ENCODE measurements at places on chromosomes 6 and 20. TPM values are rescaled to one million over a fixed set of nuclear protein-coding genes. Genes with fewer than 3 reads are reported as not detected.

DNA sequence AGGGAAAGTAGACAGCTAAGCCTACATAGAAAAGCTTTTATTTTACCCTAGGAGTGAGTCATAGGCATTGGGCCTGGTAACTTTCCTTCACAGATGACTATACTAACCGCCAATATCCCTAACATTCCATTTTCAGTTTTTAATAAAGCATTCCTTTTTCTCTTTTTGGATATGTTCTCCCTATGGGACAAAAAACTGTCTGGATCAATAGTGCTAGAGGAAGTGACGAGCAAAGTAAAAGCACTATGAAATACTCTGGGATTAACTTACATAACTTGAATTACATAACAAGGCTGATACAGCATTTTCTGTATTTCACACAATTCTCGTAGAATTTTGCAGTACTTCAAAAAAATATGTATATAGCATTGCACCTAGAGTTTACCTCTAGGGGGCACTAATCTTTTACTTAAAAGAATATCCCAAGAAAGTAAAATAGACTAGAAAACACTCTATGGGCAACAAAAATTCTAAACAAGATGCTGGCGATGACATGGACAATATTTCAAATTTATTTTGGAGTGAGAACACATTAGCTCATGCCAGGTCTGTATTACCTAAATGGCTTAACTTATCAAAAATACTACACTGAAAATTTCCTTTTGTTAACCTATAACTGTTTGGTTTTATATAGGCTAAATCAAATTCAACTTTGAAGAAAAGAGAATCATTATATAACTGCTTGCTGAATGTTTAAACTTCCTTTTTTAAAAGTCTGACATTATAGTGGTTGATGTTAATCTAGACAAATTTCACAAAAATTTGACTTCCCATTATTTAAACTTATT lies 66.3 kb upstream of the DST start:
- H3K27me3 ChIP-seq: peaks cover 4% of the 10 kb centered on the region
- DNase-seq: no peak
- no peak overlapping the region for H3K27ac ChIP-seq
- no peaks in the 10 kb centered on the region for H3K36me3 ChIP-seq
- no peak overlapping the region for H3K4me3 ChIP-seq

- peaks cover 3% of the 10 kb centered on the region for H3K36me3 ChIP-seq
- no peaks in the 10 kb centered on the region for H3K4me1 ChIP-seq
- DNase-seq: no peak
- no peaks in the 10 kb centered on the region for H3K27me3 ChIP-seq
- no peak overlapping the region for H3K27ac ChIP-seq
Observed at GRCh38 chr6:18185624-18186023, 30.4 kb downstream of the KDM1B start.

GRCh38 chr6:95785785-95786184 lies 208.4 kb downstream of the MANEA start:
- H3K27ac ChIP-seq: no peak overlapping the region
- no peak for DNase-seq
- H3K27me3 ChIP-seq: no peaks in the 10 kb centered on the region
- no peaks in the 10 kb centered on the region for H3K4me1 ChIP-seq

DNA sequence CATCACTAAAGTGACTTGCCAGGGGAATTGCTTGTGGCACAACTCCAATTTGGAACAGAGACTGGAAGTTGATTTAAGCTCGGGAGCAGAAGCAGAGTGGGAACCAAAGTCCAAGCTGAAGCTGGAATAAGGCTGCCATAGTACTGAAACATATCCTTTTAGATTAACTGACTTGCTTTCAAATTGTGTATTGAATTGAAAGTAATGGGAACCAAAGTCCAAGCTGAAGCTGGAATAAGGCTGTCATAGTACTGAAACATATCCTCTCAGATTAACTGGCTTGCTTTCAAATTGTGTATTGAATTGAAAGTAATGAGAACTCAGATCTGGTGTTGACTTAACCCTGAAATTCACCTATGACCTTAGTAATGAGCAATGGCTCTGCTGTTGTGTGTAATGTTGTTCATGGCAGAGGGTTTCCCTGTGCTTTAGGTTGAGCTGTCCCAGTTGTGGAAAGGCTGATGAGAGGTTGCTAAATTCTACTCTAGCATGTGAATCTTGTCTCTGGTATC lies 40.2 kb downstream of the CENPW start:
- H3K27ac ChIP-seq: no peak overlapping the region
- no peak overlapping the region for H3K4me3 ChIP-seq
- H3K36me3 ChIP-seq: no peaks in the 10 kb centered on the region

DNA sequence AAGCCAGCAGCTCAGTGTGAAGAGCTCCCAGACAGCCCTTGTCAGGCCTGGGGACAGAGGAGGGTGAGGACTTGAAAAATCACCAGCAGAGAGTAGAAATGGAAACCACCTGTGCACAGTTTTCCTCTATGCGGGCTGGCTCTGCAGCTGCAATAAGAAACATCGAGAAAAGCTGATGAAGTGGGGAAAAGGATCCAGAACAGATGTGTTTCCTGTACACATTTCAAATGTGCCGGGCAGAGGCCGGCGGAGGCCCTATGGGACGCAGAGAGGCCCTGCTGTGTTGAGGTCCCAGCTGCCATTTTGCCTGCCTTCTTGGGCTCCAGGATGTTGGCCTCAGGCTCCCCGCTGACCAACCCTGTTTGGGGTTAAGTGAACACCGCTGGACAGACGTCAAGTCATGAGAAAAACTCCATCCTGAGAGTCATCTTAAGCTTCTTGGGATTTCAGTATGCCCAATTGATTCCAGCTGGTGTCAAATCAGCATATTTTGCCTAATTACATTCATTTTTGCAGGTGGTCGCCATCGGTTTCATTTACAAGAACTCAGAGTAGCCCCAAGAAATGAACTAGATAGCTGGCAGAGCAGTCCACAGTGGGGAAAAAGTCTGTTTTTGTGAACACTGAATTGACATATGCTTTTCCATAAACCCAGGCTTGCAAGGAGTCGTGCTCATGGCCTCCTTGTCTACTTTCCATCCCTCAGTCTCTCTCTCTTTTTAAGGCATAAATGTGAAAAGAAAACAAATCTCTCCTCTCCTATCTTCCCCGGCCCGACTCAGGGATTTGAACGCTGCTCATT lies 150.4 kb upstream of the PHACTR3 start:
- H3K4me1 ChIP-seq: no peaks in the 10 kb centered on the region
- H3K36me3 ChIP-seq: no peaks in the 10 kb centered on the region
- H3K4me3 ChIP-seq: no peak overlapping the region

DNA sequence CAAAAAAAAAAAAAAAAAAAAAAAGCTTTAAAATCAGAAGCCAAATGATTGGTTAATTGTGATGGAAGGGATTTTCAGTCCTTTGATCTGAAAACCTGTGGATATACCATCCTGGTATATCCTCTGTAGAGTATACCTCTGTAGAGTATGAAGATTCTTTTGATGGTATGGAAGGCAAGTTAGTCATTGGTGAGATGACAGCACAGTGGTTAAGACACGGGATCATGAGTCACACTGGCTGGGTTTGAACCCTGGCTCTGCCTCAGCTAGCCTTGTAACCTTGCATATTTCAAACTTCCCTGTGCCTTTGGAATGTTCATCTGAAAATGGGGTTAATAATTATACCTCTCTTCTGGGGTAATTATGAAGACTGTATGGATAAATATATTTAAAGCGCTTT lies 179.3 kb downstream of the CARMIL1 start:
- H3K27ac ChIP-seq: no peak overlapping the region
- H3K36me3 ChIP-seq: no peaks in the 10 kb centered on the region
- no peaks in the 10 kb centered on the region for H3K27me3 ChIP-seq
- no peaks in the 10 kb centered on the region for H3K4me1 ChIP-seq
- H3K4me3 ChIP-seq: no peak overlapping the region

GRCh38 chr20:3133155-3133554 lies 26.5 kb downstream of the FASTKD5 start:
- H3K4me3 ChIP-seq: no peak overlapping the region
- H3K27me3 ChIP-seq: no peaks in the 10 kb centered on the region
- no peak overlapping the region for H3K27ac ChIP-seq
- H3K36me3 ChIP-seq: no peaks in the 10 kb centered on the region

DNA sequence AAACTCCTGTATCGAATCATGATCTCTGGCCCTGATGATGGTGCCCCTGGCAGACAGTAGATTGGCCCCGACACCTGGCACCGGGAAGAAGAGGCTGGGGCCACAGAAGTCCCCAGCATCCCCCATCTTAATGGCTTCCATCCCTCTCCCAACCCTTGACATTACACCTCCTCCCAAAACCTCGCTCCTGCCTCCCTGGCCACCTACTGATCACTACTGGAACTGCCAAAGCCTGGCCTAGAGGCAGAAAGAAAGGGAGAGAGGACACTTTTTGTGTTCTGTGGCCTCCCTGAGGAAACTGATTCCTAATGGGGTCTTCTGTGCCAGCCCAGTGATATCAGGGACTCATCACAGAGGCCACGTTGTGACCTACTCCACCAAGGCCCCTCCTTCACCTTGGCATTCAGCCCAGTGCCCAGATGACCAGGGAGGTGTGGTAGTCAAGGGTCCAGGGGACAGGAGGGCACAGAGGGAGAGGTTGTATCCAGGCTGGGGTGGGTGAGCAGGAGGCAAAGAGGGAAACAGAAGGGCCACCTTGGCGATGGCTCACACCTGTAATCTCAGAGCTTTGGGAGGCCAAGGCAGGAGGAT lies 6.1 kb downstream of the C20orf173 start:
- no peaks in the 10 kb centered on the region for H3K27me3 ChIP-seq
- peak; percentile 42 for DNase-seq
- H3K4me1 ChIP-seq: peaks cover 6% of the 10 kb centered on the region
- no peak overlapping the region for H3K27ac ChIP-seq
- no peak overlapping the region for H3K4me3 ChIP-seq
- H3K36me3 ChIP-seq: no peaks in the 10 kb centered on the region

DNA sequence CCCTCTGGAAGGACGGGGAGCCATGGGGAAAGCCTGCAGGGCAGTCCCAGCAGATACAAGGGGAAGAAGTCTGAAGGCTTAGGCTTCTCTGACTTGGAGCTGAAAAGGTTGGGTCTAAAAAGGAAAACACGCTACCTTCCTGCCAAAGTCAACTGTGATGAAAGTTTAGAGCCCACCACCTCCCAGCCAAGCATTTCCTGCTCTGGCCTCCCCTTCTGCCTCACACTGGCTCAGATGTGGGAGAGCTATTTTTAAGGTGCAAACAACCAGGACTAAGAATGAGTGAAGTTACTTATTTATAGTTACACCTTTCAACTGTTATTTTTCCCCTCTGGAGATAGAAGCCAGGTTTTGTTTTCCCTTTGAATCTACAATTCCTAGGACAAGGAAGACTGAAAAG lies 21.2 kb downstream of the NEDD9 start:
- peak overlapping the region; percentile 86 for H3K27ac ChIP-seq
- peak overlapping the region; percentile 40 for H3K4me3 ChIP-seq

DNA sequence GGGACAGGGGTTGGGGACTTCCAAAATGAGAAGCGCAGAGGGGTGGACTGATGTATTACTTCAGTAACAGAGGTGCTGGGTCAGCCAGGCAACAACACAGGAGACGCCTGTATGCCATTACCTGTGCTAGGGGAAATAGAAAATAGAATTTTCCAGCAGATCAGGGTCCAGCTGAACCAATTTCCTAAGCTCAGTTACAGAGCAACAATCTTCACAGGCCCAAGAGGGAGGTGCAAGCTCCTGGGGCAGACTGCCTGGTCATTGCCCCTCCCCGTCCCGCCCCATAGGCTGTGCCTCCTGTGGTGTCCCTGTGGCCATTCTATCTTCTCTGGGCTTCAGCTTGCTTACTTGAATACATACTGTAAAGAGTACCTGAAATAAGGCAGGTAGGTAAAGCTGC lies 3.7 kb downstream of the KCNK5 start:
- peak overlapping the region; percentile 88 for H3K4me3 ChIP-seq
- no peaks in the 10 kb centered on the region for H3K27me3 ChIP-seq
- peak overlapping the region; percentile 94 for H3K27ac ChIP-seq
- H3K36me3 ChIP-seq: peaks cover 57% of the 10 kb centered on the region

DNA sequence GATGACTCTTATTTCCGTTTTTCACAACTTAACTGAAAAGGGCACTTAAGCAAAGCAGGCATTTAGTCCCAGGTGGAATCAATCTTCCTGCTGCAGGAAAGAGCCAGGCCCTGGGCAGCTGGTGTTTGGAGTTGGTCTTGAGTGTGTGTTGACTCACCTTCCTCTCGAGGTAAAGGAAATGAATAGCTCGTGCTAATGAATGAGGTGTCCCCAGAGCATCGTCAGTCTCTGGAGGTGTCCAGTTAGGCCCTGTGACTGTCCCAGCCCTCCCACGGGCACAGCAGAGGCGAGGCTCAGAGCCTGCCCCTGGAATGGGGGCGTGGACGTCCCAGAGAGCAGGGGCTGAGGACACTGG lies 277.7 kb downstream of the NRN1 start:
- H3K27ac ChIP-seq: no peak overlapping the region
- H3K4me3 ChIP-seq: no peak overlapping the region
- no peaks in the 10 kb centered on the region for H3K27me3 ChIP-seq
- H3K4me1 ChIP-seq: peaks cover 7% of the 10 kb centered on the region

- H3K27me3 ChIP-seq: no peaks in the 10 kb centered on the region
- no peaks in the 10 kb centered on the region for H3K4me1 ChIP-seq
- no peak overlapping the region for H3K4me3 ChIP-seq
- DNase-seq: no peak
- peaks cover 3% of the 10 kb centered on the region for H3K36me3 ChIP-seq
Observed at GRCh38 chr6:5764401-5764955, 242.2 kb downstream of the NRN1 start.

- H3K4me3 ChIP-seq: no peak overlapping the region
- no peaks in the 10 kb centered on the region for H3K36me3 ChIP-seq
- no peak overlapping the region for H3K27ac ChIP-seq
- H3K4me1 ChIP-seq: no peaks in the 10 kb centered on the region
- peaks cover 13% of the 10 kb centered on the region for H3K27me3 ChIP-seq
Observed at GRCh38 chr6:83429857-83430610, 817 bp downstream of the ME1 start.

GRCh38 chr6:111724505-111724904 lies 118.8 kb upstream of the TRAF3IP2 start:
- peak; percentile 38 for DNase-seq
- H3K4me1 ChIP-seq: peaks cover 62% of the 10 kb centered on the region
- H3K4me3 ChIP-seq: peak overlapping the region; percentile 48
- peak overlapping the region; percentile 77 for H3K27ac ChIP-seq
- H3K27me3 ChIP-seq: no peaks in the 10 kb centered on the region

DNA sequence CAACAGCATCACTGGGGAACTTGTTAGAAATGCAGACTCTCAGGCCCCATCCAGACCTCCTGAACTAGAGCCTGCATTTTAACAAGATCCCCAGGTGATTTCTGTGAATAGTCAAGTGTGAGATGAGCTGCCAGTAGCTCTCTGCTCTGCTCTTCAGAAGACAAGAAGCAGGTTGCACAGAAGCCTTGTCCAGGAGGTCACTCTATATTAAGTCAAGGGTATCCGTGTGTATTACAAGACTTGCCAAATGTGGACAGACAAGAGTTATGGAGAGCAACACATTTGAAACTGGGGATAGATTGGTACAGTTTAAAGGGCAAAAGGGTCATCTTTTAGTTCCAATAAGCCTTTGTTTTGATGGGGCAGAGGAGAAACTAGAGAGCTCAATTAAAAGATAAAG lies 23.2 kb upstream of the RIN2 start:
- H3K27me3 ChIP-seq: no peaks in the 10 kb centered on the region
- H3K4me1 ChIP-seq: no peaks in the 10 kb centered on the region
- no peak overlapping the region for H3K27ac ChIP-seq
- DNase-seq: no peak
- no peak overlapping the region for H3K4me3 ChIP-seq
- no peaks in the 10 kb centered on the region for H3K36me3 ChIP-seq

The SNAI1 gene
- 0.37 TPM for total RNA-seq

The PNLDC1 gene
- total RNA-seq: 0.79 TPM

The NR2E1 gene
- not detected for total RNA-seq

The OR2J3 gene
- not detected for total RNA-seq

The AHCY gene
- 90.2 TPM for total RNA-seq

The LINC00237 gene
- not detected for total RNA-seq

The HCK gene
- not detected for total RNA-seq

The COL21A1 gene
- not detected for total RNA-seq

The GSTA2 gene
- not detected for total RNA-seq

The SSR1 gene
- total RNA-seq: 122 TPM

The GLYATL3 gene
- not detected for total RNA-seq

All from activated CD8-positive, alpha-beta T cell treated with anti-CD3 and anti-CD28 coated beads, Interleukin-2, amount 10 ng/mL, durations not matched to agents 7 days and 5 days (primary cell).